ENCODE measurements at places on chromosomes 12 and 14.

DNA sequence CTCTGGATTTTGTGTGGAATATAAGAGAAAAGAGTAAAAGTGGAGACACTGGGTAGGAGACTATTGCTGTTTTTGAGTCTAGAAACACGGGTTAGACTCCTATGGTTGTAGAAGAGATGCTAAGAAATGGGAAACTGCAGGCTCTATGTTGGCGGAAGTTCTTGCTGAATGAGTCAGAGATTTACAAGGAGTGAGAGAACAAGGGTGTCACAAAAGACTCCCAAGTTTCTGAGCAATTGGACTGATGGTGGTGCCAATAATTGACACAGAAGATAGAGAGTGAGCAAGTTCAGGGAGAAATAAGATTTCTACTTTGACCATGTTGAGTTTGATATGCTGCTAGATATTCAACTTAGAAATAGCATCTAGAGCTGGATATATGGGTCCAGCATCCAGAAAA lies 2.6 kb upstream of the PRKD1 start:
- DNase-seq, result no peak

GRCh38 chr12:46530373-46531056 lies 157.9 kb upstream of the SLC38A2 start:
- DNase-seq, result no peak

- DNase-seq, result no peak
Measured at GRCh38 chr12:111556676-111557075, 42.4 kb downstream of the ATXN2 start.

DNA sequence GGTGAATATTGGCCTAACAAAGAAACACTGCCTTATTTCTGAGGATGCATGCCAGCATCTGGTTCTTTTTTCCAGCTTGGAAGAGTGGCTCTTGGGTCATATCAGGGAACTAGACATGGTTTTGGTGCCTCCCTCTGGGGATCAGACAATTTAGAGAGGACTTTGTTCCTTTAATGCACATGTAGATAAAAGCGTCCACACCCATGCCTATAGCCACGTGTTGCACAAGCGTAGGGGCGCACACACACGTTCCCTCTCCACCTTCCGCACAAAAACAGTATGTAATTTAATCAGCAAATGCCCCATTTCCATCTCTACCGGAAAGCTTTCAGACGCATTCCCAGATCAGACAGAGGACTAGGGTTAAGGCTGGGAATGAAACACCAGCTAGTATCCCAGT lies 61.7 kb upstream of the RIC8B start:
- no peak for DNase-seq

DNA sequence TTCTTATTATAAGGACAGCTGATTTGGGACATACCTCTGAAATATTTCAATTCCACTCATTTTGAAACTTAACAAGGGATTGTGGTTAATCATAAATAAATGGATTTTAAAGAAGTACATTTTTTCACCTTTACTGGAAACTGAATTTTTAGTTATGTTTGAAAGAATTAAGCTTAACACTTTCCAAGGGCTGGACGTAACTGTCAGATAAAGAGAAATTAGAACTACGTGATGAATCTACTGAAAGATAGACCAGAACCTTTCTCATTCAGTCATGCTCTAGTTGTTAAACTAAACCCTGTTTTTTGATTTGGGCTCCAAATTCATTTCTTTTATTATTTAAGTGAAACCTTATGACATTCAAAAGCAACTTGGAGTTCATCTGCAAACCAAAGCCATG lies 1892.1 kb upstream of the SEL1L start:
- DNase-seq, result no peak
